ENCODE measurements at places on chromosomes 2 and 18. TPM values are rescaled to one million over a fixed set of nuclear protein-coding genes. Genes with fewer than 3 reads are reported as not detected.
A peak's percentile ranks its signal among the peaks of the same experiment; 100 is the strongest.

- no peak overlapping the region for H3K4me3 ChIP-seq
- H3K27me3 ChIP-seq, result no peaks in the 10 kb centered on the region
- no peaks in the 10 kb centered on the region for H3K36me3 ChIP-seq
Measured at GRCh38 chr2:239804161-239805042, 220.7 kb downstream of the NDUFA10 start.

DNA sequence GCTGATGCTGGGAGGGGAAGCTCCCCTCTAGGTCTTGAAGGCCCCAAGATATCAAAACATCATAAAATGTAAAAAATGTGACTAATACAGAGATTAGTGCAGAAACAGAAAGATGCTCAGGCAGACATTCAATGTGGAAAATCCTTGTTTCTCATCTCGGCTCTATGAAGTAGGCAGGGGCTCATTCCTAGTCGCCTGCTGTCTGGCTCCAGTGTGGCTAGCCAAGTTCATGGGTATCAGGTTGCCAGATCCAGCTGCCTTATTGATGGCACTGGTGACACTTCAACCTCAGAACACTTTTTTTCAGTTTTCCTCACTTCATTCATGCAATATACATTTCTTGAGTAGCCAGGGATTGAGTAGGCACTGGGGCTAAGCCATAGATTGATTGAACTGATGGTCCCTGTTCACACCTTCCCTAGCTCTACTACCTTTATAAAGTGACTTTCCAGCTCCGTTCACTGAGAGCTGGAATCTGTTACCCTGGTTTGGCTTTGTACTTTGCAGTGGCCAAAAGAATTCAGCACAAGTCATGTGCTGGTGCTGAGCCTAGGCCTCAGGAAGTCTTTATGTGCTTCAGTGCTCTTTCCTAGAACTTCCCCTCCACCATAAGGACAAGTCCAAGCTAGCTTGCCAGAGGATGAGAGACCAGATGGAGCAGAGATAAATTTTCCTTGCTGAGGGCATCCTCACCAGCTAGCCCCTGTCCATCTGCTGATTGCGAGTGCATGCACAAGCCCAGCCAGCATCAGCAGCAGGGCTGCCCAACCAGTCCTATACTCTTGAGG is 373.6 kb upstream of the ST6GAL2 start:
- DNase-seq, result no peak
- no peaks in the 10 kb centered on the region for H3K4me1 ChIP-seq
- no peak overlapping the region for H3K27ac ChIP-seq
- H3K27me3 ChIP-seq, result no peaks in the 10 kb centered on the region
- no peaks in the 10 kb centered on the region for H3K36me3 ChIP-seq

DNA sequence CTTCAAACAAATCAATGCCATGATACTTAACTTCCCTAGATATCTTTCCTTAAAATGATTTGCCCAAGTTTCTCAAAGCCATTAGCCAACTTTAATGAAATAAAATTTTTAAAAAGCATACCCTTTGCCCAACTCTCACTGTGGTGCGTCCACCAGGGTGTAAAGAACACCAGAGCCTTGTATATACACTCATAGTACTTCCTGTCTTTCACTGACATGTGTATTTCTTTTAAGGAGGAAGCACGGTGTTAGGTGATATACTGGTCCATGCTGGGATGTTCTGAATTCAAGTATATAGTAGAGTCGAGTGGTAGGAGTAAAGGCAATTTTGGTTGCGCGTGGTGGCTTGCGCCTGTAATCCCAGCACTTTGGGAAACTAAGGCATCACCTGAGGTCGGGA is 22.7 kb downstream of the AAK1 start:
- no peaks in the 10 kb centered on the region for H3K36me3 ChIP-seq
- H3K4me1 ChIP-seq, result peaks cover 31% of the 10 kb centered on the region

- H3K4me1 ChIP-seq, result peaks cover 13% of the 10 kb centered on the region
- H3K27ac ChIP-seq, result no peak overlapping the region
- no peak overlapping the region for H3K4me3 ChIP-seq
- H3K27me3 ChIP-seq, result peaks cover 77% of the 10 kb centered on the region
- DNase-seq, result peak; percentile 93
Measured at GRCh38 chr2:73896362-73897239, 3.8 kb downstream of the ACTG2 start.

DNA sequence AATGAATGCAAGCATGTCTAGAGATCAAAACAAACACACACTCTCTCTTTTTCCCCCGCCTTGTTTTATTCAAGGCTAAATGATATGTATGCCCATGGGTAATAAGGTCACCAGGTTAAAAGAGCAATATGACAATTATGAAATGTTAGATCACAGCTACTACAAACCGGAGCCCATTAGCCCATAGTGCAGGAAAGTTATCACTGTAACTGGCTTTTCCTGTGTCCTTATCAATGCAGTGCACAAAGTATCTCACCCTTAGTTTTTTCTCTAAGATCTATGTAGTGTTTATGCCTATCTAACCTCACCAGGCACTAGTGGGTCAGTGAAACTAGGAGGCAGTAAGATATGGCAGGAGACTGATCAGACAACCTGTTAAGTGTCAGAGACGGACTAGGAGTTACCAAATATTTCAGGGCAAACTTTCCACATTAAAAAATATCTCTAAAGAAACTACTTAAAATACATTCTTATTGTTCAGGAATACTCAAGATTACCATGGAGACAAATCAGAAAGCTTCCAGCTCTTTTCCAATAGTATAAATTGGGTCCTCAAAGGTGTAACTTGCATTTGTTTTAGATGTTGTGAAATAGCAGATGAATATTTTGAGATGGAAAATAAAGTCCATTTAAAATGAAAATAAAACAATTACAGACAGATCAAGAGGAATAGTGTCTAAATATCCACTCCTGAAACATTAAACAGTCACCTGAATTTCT is 282.2 kb downstream of the EXOC6B start:
- DNase-seq, result no peak
- H3K36me3 ChIP-seq, result no peaks in the 10 kb centered on the region
- no peak overlapping the region for H3K27ac ChIP-seq
- H3K27me3 ChIP-seq, result no peaks in the 10 kb centered on the region
- no peak overlapping the region for H3K4me3 ChIP-seq
- peaks cover 9% of the 10 kb centered on the region for H3K4me1 ChIP-seq

DNA sequence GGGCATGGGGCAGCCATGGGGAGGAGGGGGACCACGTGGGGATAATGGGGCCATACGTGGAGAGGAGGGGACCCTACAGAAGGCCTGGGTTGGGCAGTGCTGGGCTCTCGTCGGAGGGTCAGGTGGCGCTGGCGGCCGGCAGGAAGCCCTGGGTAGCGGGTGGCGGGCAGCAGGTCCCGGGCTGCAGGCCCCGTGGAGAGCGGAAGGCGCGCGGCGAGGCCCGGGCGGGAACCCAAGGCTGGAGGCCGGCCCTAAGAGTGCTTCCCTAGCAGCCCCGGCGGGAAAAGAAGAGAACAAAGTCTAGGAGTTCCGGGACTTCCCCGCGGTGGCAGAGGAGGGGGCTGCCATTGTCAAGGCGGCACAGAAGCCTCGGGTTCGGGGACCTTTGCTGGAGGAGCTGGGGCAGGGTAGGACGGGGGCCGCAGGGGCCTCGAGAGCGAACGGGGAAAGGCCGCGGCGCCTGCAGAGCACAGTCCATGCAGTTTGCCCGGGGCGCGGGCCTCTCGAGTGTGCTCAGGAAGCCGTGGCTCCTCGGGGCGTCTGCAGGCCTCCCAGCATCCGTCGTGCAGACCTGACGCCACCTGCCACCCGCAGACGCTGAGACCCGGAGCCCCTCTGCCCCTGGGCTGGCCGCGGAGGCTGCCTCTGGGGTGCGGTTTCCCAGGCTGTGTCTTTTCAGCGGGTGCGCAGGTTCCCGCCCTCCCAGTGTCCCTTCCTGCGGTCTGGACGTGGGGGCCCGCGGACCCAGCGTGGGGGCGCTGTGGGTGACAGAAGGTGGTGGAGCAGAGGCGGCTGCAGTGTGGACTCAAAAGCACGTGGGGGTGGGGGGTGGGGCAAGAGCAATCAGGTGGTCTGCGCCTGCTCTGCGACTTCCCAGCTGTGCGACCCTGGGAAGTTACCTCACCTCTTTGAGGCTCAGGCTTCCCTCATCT is 19.4 kb upstream of the NCL start:
- H3K4me3 ChIP-seq, result peak overlapping the region; percentile 67
- no peaks in the 10 kb centered on the region for H3K4me1 ChIP-seq
- H3K27ac ChIP-seq, result peak overlapping the region; percentile 33
- H3K36me3 ChIP-seq, result no peaks in the 10 kb centered on the region

GRCh38 chr2:78408795-78409118 is 616.7 kb upstream of the REG3G start:
- H3K4me1 ChIP-seq, result no peaks in the 10 kb centered on the region
- no peak overlapping the region for H3K4me3 ChIP-seq
- no peak for DNase-seq

DNA sequence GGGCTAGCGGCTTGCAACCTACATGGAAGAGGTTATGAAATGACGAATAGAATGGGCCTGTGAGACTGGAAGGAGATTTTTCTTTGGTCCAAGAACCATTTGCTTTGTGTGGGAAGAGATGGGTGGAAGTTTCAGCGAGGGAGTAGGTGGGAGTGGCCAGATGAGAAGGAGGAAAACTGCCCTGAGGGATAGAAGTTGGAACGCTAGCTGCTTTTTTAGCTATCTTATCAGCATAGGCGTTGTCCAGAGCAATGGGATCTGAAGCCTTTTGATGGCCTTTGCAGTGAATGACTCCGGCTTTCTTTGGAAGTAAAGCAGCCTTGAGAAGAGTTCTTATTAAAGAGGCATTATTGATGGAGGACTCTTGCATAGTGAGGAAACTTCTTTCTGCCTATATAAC is 52.4 kb downstream of the SPTBN1 start:
- peaks cover 35% of the 10 kb centered on the region for H3K4me1 ChIP-seq
- no peak overlapping the region for H3K27ac ChIP-seq
- H3K27me3 ChIP-seq, result no peaks in the 10 kb centered on the region

GRCh38 chr2:9937968-9938367 is 13.5 kb upstream of the GRHL1 start:
- H3K36me3 ChIP-seq, result peaks cover 8% of the 10 kb centered on the region
- no peak for DNase-seq

DNA sequence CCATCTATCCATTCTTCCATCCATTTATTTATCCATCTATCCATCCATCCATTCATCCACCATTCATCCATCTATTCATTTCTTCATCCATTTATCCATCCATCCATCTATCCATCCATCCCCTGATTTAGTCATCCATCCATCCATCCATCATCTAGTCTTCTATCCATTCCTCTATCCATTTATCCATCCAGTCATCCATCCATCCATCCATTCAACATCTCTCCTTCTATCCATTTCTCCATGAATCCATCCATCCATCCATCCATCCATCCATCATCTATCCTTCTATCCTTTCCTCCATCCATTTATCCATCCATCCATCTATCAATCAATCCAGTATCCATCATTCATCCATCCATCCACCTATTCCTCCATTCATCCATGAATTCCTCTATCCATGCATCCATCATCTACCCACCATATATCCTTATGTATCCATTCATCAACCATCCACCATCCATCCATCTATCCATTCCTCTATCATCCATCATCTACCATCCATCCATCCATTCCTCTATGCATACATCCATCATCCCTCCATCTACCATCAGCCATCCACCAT is 185.0 kb downstream of the CELF4 start:
- no peak for DNase-seq
- no peak overlapping the region for H3K27ac ChIP-seq
- no peaks in the 10 kb centered on the region for H3K4me1 ChIP-seq

DNA sequence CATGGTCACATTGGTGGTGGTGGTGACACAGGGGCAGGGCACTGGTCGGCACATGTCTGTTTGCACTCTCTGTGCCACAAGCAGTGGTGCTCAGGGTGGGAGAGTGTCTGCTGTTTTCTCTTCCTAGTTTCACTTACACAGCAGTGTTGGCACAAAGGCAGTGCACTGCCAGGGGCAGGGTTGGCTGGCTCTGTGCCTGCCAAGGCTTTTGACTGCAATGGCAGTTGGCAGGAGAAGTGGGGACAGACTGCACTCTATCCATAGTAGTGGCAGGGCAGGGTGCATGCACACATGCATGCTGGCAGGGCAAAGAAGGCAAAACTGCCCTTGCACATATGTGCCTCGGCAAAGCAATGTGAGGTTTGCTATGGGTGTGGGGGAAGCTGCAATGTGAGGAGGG is 635.9 kb downstream of the SUCLG1 start:
- H3K27ac ChIP-seq, result no peak overlapping the region
- H3K4me3 ChIP-seq, result no peak overlapping the region
- no peak for DNase-seq
- no peaks in the 10 kb centered on the region for H3K36me3 ChIP-seq
- no peaks in the 10 kb centered on the region for H3K4me1 ChIP-seq

DNA sequence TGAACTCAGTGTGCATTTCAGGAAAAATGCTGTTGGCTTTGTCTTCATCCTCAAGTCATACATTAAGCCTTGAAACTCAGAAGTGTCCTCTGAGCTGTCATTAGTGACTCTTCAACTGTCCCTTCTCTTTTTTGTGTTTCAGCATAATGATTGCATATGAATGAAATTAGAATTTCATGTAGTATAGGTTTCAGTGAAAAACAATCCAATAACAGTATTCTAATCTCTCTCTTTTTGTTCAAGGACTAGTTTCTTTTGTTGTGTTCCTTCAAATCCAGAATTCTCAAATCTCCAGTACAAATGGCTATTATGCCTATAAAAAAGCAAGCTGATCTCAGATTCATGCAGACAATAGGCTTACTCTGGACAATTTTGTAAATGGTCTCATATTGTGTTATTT is 133.5 kb downstream of the QPCT start:
- no peaks in the 10 kb centered on the region for H3K27me3 ChIP-seq
- H3K4me3 ChIP-seq, result no peak overlapping the region
- peaks cover 21% of the 10 kb centered on the region for H3K4me1 ChIP-seq
- DNase-seq, result peak; percentile 20

- no peaks in the 10 kb centered on the region for H3K27me3 ChIP-seq
- DNase-seq, result no peak
- no peaks in the 10 kb centered on the region for H3K36me3 ChIP-seq
- peaks cover 11% of the 10 kb centered on the region for H3K4me1 ChIP-seq
- no peak overlapping the region for H3K4me3 ChIP-seq
- H3K27ac ChIP-seq, result no peak overlapping the region
Measured at GRCh38 chr2:134352844-134353243, 99.0 kb downstream of the MGAT5 start.

- H3K27me3 ChIP-seq, result no peaks in the 10 kb centered on the region
- peak; percentile 67 for DNase-seq
- peaks cover 15% of the 10 kb centered on the region for H3K4me1 ChIP-seq
- no peak overlapping the region for H3K4me3 ChIP-seq
- H3K36me3 ChIP-seq, result no peaks in the 10 kb centered on the region
Measured at GRCh38 chr18:53790786-53791185, 433.7 kb downstream of the MBD2 start.

- H3K36me3 ChIP-seq, result no peaks in the 10 kb centered on the region
- H3K4me1 ChIP-seq, result no peaks in the 10 kb centered on the region
- peak; percentile 33 for DNase-seq
- H3K27ac ChIP-seq, result no peak overlapping the region
Measured at GRCh38 chr2:152598975-152599759, 118.1 kb downstream of the PRPF40A start.

Gene HOXD3
- total RNA-seq, result 5.2 TPM

Gene CCDC74A
- 11.5 TPM for total RNA-seq

Gene IL37
- not detected for total RNA-seq

Gene KCNJ3
- not detected for total RNA-seq

Gene UGT1A8
- not detected for total RNA-seq
